ENCODE measurements at places on chromosomes 7 and 10.

DNA sequence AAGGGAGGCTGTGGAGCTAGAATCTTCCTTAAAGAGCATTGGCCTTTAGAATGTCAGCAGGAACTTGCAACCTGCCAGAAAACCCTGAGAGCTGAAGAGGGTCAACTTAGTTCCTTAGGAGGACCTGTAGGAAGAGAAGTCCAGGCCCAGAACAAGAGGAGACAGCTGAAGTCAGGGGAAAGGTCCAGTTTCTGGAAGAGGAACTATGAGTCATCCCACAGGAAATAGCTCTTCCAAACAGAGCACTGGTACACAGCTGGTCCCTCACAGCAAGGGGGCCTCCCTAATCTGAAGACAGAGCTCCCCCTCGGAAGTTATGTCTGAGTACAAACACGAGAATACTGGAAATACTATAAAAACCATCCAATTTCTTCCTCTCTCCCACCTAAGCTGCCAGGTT lies 98.9 kb downstream of the HERPUD2 start:
- DNase-seq, result no peak

- DNase-seq, result no peak
These were observed 11.9 kb upstream of the ABCC2 start for GRCh38 chr10:99770408-99771045.

GRCh38 chr7:2087744-2088143 lies 145.0 kb downstream of the MAD1L1 start:
- DNase-seq, result no peak

GRCh38 chr10:81130014-81130413 lies 592.3 kb downstream of the SH2D4B start:
- no peak for DNase-seq

GRCh38 chr7:98691619-98692018 lies 74.5 kb downstream of the NPTX2 start:
- no peak for DNase-seq

GRCh38 chr7:128123291-128124037 lies 92.2 kb upstream of the LRRC4 start:
- peak; percentile 34 for DNase-seq

GRCh38 chr7:30866939-30867338 lies 44.7 kb upstream of the AQP1 start:
- DNase-seq, result no peak

DNA sequence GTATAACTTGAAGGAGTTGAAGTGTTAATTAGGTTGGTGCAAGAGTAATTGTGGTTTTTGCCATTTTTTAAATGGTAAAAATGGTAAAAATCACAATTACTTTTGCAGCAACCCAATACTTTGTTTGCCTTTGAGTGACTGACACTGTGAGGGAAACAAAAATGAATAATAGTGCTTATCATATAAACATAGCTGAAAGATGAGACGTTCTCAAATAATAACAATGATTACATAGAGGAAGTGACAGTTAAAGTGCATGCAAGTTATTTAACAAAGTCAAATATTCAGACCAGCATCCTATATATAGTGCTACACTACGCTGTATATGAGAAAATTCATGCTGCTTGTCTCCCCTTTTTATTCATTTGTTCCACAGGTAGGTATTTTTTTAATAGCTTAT lies 4.7 kb upstream of the HBP1 start:
- no peak for DNase-seq

- DNase-seq, result no peak
These were observed 8.4 kb upstream of the LGI1 start for GRCh38 chr10:93749218-93749799.

DNA sequence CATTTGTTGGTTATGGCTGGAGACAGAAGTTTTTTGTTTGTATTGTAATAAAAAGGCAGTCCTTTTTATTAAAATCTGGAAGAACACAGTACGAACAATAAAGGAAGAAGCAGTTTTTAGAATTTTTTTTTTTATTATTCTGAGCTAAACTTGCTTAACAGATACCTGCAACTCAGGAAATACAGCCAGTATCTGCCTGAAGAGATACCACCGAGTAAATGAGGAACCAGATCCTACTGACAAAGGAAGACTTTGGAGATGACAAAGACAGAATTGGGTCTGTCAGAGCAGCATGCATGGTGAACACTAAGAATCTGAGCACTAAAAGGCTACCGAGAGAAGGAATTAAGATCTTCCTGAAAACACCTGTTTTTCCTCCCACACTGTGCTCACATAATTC lies 1335.9 kb upstream of the SORCS1 start:
- no peak for DNase-seq

DNA sequence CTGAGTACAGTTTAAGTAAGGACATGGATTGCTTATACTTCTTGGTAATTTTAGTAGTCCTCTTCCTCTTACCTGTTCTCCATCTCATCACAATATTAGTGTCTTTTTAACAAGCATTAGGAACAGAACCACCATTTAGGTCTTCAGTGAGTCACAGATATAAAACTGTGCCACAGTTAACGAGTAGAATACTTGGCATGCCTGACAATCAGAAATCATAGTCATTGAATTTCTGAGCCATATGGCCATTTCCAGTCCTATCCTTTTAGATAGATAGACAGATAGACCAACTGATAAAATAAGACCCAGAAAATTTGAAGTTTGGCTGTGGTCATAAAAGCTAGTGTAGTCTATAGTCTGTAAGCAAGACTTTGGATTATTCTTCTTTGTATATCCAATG lies 71.1 kb downstream of the GBF1 start:
- DNase-seq, result no peak

DNA sequence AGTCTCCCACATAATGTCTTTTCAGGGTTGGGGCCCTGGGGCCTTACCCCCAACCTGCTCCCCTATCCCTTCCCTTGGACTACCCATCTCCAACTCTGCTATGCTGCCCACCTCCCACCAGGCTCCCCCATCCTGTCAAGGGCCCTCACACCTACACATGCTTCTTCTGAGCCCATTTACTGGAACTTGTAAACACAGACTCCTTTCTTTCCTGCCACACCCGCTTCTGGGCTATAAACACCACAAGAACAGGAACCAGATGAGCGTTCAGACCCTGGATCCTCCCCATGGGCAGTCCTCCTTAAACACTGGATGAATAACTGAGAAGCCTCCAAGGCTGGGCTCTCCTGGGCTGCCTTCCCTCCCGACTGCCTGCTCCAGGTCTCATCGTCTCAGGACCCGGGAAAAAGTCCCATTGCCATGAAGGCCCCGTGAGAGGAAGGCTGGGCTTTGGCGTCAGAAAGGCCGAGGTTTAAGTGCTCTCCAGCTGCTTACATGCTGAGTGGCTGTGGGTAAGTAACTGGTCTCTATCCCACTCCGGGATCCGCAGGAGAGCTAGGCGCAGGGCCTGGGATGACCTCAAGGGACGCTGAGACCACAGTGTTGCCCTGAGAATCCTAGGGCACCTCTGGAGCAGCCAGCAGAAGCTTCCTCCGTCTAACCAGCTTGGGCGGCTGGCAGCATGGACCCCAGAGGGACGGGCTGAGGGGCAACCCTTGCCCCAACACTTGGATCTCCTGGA lies 15.6 kb upstream of the CRHR2 start:
- no peak for DNase-seq

- no peak for DNase-seq
These were observed 168.6 kb upstream of the CSTF2T start for GRCh38 chr10:51867956-51868355.

DNA sequence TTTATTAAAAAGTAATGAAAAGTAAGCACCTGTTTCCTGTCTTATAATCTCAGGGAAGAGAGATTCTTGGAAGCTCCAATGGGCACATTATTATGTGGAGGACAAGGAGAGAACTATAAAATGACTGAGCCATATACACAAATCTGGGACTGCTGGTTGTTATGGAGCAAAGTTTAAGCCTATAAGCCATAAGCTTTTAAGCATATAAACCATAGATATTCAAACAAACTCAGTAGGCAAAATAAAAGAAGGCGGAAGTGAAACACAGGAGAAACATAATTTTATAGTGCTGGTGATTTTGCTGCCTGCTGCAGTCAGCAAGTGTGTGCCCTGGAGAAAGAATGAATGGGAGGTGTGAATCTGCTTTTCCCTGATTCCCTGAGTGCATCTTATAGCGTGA lies 274.4 kb downstream of the KIF20B start:
- DNase-seq, result no peak

- DNase-seq, result no peak
These were observed 5.7 kb upstream of the ARPC1B start for GRCh38 chr7:99368750-99369389.

DNA sequence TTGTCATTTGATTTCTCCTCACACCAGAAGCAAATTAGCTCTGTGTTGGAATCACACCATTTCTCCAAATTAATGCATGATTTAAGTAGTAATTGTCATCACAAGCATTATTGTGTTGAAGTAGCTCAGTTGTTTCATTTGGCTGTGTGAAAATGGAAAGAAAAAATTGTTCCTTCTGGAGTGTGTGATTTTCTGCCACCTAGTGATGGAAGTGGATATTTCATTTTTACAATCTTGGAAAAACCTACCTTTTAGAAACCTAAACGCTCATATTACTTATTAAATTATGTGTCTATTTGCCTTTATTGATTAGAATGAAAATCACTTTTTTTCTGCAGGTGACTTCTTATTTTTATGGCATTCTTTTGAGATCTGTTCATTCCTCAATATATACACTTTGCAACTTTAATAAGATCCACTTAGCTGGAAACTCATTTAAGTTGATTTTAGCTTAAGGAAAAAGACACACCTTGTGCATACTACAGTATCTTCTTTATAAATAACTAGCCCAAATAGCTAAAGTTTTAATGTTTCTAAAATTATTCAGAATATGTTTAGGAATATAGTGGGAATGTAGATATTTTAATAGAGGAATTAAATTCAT lies 50.0 kb downstream of the SRI start:
- DNase-seq, result no peak

- no peak for DNase-seq
These were observed 33.6 kb downstream of the JMJD1C start for GRCh38 chr10:63431962-63432797.

DNA sequence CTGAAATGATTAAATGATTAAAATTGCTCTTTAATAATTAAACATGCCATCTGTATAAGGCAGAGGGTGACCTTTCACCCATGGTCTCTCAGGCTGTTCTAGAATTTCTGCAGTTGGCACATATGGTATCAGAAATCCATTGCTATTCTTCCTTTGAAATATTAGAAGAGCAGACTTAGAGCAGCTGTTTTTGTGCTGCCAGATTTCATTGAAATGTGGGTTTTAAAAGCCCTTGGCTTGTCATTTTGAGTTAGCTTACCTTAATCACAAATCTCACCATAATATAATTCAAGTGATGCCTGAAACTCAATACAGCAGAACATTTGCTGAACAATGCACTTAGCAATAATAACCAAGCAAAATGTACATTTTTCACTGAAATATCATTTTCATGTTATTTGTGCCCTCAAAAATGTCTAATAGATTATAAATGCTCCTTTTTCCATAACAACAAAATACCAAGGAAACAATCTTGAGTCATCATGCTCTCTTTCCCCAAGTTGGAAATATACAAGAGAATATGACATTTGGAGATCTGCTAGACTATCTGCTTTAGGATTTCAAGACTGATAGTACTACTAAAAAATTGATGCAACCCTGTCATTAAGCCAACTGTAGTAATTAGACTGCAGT lies 16.1 kb upstream of the PTTG1IP2 start:
- no peak for DNase-seq

DNA sequence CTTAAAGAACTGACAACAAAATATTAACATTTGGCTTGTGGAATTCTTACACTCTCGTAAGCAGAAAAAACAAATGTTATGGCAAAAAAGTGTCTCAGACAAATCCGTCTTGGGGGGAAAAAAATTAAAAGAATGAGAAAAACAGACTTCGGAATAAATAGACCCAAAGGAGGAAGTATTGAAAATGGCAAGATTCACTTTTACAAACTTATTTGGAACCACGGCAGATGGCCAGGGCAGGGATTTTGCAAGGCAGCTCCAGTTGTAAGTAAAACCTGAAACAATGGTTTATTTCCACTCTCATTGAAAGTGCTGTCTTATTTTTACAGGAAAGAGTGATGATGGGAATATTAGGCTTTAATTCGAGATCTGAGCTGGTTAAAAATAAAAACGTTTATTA lies 1.5 kb upstream of the ZNF438 start:
- DNase-seq, result no peak

GRCh38 chr10:129165770-129166169 lies 301.3 kb upstream of the MGMT start:
- no peak for DNase-seq

- DNase-seq, result no peak
These were observed 205.6 kb downstream of the AUTS2 start for GRCh38 chr7:69803699-69804516.

GRCh38 chr10:24034571-24034970 lies 174.4 kb upstream of the KIAA1217 start:
- DNase-seq, result no peak

DNA sequence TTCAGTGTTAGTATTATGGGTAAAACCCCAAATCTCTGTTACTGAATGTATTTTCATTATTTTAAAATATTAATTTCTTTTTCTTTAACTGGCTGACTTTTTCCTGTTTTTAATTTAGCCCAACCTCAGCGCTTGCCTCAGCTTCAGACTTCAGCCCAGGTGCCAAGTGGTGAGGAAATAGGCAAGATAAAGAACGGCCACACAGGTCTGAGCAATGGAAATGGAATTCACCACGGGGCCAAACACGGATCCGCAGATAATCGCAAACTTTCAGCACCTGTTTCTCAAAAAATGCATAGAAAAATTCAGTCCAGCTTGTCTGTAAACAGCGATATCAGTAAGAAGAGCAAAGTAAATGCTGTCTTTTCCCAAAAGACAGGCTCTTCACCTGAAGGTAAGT lies 57.5 kb downstream of the MDFIC start:
- peak; percentile 76 for DNase-seq

- no peak for DNase-seq
These were observed 105.7 kb upstream of the INHBA start for GRCh38 chr7:41808541-41808940.

DNA sequence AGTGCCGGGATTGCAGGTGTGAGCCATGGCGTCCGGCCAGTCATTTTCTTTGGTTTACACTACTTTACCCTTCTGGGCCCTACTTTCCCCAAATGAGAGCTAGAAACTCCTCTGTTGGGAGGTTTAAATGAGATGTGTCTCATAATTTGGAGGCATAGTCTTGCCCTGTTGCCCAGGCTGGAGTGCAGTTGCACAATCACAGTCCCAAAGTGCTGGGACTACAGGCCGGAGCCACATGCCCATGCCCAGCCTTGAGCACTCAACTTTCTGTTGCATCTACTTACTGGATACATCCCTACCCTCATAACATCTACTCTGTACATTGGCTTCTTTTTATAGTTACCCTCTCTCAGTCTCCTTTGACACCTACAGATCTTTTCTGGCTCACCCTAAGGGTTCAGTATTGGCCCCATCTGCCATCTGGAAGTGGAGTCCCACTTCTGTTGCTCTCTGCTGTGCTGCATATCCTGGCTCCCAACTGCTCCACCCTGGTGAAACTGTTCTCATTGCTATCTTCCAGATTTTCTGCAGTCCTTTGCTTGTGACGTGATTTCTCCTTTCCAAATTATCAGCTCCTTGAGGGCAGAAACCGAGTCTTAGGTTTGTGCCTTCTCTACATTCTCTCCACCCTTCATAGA lies 8.4 kb downstream of the EIF4H start:
- peak; percentile 51 for DNase-seq

DNA sequence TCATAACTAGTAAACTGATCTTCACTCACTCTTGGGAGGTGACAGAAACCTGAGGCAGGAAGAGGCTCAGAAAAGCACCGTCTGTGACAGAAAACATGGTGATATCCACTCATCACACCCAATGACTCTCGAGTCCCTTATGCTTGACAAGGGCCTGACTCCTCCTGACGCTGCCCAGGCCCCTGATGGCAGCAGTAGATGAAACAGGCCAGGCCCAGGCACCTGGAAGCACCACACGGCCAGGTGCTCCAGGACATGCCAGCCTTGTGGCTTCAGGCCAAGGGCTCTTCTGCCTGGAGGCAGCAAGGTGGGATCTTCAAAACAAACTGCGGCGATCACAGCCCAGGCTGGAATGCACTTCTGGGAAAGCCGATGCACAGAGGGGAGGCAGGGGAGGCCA lies 89.3 kb downstream of the MAD1L1 start:
- DNase-seq, result no peak
